ENCODE measurements at places on chromosomes 16 and 17.

- DNase-seq, result no peak
These were observed 52.8 kb upstream of the SMIM36 start for GRCh38 chr17:55564081-55564480.

- DNase-seq, result no peak
These were observed 86.6 kb downstream of the TBC1D16 start for GRCh38 chr17:79948945-79949655.

GRCh38 chr16:12802048-12802447 is 1.6 kb downstream of the CPPED1 start:
- DNase-seq, result no peak

DNA sequence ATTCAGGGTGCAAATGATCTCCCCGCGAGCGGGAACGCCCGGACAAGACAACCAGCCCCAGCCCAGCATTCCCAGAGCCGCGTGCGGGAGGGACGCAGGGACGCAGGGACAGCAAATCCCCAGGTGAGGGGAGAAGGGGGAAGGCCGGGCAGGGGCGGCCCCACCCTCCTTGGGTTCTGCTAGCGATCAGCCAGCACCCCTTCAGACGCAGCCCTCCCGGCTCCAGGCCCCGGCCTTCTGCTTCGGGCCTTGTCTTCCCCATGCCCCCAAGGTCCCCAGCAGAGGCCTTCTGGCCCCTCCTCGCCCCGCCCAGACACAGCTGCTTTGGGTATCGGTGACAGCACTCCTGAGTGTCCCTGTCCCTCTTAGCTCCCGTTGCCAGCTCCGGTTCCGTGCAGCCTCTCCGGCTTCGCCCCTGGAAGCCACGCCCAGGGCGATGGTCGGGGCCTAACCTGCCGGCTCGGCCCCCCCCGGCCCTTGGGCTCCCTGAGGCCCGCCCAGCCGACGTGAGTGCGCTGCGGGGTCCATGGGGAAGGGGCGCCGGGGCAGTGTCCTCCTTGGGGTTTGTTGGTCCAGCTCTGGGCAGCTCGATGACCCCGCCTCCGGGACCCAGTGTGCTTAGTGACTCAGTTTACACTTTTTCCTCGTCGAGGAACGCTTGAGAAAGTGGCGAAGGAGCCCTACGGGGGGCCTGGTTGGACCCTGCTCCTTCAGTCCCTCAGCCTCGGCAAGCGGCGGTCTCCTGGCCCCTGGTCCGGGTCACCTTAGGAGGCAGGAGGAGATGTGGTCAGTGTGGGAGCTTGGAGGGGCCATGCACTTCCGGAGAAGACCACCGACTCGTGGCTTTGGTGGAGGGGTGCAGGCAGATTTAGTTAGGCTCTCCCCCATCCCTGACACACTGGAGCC is 50.5 kb upstream of the AMZ2 start:
- DNase-seq, result no peak

- no peak for DNase-seq
These were observed 73.3 kb upstream of the MTMR4 start for GRCh38 chr17:58587713-58588117.

DNA sequence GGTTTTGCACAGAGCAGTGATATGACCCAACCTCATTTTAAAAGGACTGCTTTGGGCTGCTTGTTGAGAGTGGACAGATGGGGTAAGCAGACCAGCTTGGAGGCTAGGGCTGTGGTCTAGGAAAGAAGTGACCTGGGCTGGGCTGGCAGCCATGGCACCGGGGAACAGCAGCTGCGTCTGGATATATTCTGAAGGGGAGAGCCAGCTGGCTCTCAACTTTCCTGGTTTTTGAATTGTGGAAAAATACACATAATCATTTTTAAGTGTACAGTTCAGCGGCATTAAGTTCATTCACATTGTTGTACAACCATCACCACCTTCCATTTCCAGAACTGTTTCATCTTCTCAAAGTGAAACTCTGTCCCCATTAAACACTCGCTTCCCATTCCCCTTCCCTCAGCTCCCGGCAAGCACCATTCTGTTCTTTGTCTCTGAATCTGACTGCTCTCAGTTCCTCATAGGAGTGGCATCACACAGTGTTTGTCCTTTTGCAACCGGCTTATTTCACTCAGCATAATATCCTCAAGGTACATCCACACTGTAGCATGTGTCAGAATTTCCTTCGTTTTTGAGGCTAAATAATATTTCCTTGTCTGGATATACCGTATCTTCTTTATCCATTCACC is 113.2 kb downstream of the SPECC1 start:
- no peak for DNase-seq

GRCh38 chr16:49437344-49437743 is 63.7 kb downstream of the C16orf78 start:
- no peak for DNase-seq

GRCh38 chr16:87297407-87297806 is 19.8 kb downstream of the C16orf95 start:
- DNase-seq, result no peak

DNA sequence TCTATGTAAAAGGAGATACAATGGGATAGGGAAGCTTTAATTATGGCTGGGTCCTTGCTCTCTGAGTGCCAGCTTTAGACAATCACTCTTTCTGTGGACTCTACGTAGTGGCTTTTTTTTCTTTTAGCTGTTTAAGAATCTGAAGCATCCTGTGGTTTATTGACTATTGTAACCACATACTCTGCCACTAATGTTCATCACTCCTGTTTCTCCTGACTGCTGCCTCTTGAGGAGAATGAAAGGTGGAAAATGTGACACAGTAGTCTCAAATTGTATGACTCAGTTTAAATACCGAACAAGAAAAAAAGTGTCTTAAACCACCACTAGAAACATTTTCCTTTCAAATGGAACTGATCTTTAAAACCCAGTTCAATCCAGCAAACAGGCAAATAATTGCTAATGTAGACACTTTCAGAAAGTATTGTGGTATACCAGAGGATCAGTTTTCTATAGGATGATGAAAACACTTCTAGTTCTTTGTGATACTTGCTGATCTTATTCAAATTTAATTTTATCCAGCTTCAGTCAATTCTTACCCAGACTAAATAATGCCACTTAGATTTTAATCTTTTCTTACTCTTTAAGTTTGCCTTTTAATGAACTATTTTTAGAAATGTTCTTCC is 302.7 kb upstream of the PMFBP1 start:
- DNase-seq, result no peak

GRCh38 chr17:36130346-36130745 is 26.7 kb downstream of the CCL4 start:
- DNase-seq, result no peak

DNA sequence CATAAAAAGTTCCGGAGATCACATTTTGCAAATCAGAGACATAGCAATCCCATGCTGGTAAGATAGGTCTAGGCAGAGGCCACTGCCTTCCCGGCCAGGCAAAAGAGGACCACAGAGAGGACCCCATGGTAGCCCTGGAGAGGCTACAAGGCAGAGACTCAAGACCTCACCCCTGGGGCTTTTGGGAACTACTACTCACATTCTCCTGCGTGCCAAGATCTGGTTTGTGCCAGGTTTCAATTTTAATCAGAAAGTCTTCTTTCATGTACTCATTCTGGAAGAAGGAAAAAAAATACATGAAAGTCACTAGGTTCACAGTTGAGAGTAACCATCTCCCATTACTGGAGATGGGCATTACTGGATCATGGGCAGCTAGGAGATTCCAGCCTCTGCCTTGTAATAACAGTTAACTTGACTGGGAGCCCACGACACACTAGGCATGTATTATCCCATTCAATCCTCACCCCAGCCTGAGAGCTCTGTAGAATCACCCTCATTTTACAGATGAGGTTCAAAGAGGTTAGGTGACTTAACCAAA is 21.2 kb downstream of the PITPNA start:
- DNase-seq, result no peak

- no peak for DNase-seq
These were observed 232.0 kb downstream of the SNX29 start for GRCh38 chr16:12208341-12209035.

DNA sequence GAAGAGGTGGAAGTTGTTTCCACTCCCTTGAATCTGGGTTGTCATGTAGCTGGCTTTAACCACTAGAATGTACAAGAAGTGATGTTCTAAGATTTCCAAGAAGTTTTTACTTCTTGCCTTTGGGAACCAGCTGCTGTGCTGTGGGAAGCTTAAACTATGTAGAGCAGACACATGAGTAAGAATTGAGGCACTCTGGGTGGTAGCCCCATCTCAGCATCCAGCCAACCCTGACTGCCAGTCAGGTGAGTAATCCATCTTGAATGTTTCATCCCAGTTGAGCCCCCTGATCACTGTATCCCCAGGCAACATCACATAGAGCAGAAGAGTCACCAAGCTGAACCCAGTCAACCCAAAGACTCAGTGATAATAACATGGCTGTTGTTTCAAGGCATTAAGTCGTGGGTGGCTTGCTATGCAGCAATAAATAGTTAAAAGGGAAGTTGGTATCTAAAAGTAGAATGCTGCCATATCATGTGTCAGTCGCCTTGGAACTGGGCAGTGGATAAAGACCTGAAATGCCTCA is 62.8 kb upstream of the GPR139 start:
- DNase-seq, result no peak

DNA sequence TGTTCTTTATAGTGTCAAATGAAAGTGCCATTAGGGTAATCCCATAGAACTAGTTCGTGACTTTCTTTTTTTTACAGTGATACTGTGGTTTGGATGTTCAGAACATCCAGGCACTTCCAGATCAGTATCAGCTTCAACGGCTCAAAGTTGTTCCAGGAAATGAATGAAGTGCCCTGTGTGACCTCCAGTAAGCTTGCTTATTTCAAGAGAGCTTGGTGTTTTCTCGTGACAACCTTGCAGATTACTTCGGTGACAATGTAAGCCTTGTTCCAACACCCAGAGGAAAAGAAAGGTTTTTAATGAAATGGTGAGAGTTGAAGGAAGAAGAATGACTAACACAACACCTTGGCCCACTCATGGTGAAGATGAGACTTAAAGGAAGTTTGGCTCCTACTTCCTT is 16.0 kb upstream of the KCNJ16 start:
- DNase-seq, result no peak

GRCh38 chr17:303168-303567 is 49.4 kb downstream of the RPH3AL start:
- DNase-seq, result no peak

DNA sequence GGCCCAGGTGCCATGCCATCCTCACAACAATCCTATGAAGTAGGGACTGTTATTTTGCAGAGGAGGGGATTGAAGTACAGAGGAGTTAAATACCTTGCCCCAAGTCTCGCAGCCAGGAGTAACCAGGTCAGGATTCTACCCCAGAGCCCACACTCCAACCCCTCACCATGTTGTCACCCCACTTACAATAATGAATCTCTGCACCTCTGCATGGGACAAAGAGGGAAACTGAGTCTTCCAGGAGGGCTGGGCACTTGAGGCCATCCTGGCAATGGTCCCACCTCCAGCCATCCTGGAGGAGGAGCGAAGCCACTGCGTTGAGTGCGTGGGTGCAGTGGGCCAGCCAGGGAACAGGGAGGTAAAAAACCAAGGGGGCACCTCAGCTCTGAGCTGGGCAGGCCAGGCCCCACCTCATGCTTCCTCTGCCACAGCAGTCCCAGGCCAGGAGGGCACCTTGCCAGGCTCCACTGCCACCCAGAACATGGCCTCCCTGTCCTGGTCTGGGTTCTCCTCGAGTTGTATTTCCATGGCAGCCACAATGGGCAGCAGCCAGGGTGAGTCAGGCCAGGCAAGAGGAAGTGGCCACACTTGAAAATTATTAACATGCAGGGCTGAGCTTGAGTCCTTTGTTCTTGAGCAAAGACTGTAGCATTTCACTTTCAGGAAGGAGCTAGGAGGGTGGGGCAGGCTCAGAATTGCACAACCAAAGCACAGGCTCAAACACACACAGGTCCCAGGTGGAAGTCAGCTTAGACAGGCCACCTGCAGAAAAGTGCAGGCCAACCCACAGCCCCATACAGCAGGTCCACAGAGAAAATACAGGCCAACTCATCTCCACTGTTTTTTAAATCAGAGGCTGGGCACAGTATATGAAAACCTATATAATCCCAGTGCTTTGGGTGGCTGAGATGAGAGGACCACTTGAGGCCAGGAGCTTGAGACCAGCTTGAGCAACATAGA is 52.1 kb downstream of the CUEDC1 start:
- peak; percentile 39 for DNase-seq

All from esophagus squamous epithelium (tissue), 5 donors.